ENCODE measurements at places on chromosomes 3 and 15. TPM values are rescaled to one million over a fixed set of nuclear protein-coding genes. Genes with fewer than 3 reads are reported as not detected.

DNA sequence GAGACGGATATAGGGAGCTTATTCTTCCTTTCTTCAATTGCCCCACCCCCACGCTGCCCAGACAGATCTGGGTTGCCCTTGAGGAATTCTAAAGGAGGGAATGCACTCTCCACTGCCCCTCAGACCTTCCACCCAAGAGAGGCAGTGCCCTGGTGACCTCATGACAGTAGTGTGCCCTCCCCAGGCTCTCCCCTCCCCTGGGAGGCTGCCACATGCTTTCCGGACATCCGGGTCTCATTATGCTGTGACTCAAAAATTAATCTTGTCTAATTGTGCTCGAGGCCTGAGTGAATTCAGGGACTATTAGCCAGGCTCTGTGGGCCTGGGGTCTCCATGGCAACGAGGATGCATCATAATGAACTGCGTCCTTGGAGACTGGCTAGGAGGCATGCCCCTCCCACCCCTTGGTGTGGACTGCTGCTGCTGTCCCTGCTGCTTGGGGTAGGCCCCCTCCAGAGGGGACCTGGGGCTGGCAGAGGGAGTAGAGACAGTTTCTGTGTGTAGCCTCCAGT is 20.8 kb downstream of the CORO2B start:
- no peak for DNase-seq

- no peak for DNase-seq
Measured at GRCh38 chr3:130459944-130460343, 57.0 kb upstream of the COL6A6 start.

DNA sequence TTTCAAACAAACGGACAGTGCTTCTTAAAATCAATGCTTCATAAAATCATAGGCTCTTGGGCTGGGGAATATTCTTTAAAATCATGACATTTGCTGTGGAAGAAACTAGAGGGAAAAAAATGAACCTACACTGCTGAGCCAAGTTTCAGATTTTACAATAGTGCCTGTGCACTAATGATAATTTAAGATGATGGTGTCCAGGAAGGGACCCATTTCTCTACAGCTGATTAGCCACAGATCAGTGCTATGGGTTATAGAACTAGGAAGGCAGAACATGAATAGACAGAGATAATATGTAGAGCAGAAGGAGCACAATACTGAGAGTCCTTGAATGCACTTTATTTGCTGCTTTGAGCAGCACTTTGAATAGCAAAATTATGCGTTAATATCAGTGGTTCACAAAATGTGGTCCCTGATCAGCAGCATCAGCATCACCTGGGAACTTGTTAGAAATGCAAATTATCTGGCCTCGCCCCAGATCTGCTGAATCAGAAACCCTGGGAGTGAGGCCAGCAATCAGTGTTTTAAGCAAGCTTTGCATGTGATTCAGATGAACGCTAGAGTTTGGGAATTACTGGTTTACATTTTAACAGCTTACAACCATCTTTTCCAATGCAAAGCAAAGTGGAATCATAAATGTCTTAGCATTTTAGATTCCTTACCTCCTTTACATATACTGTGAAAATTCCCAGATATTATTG is 135.8 kb upstream of the ANKRD28 start:
- DNase-seq = no peak

GRCh38 chr3:150544041-150544440 is 2.3 kb downstream of the SERP1 start:
- DNase-seq = no peak

DNA sequence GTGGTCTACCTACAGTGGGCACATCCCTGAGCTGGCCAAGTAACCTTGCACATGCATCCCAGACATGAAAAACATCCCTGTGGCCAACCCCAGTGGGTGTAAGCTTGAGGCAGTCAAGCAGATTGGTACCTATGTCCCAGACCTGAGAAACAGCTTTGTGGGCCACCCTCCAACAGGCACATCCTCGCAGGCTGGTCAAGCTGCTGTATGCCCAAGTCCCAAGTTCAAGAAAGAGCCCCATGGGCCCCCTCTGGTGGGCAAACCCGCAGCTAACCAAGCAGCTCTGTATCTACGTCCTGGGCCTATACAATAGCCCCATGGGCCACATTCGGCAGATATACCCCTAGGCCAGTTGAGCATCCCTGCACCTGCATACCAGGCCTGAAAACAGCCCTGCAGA is 186.3 kb upstream of the GPR149 start:
- no peak for DNase-seq

GRCh38 chr3:27533718-27534573 is 49.8 kb upstream of the SLC4A7 start:
- DNase-seq = peak; percentile 43

Gene TNFAIP8L3
- total RNA-seq = 45.9 TPM

Gene MCTP2
- 98.9 TPM for total RNA-seq
